ENCODE measurements at places on chromosomes 11 and 22.

GRCh38 chr11:131408025-131408640, 37.7 kb downstream of the NTM start:
- peak; percentile 54 for DNase-seq

GRCh38 chr22:44828193-44828592, 75.8 kb downstream of the ARHGAP8 start:
- peak; percentile 63 for DNase-seq

GRCh38 chr11:15692739-15693138, 578.0 kb downstream of the INSC start:
- no peak for DNase-seq

- peak; percentile 89 for DNase-seq
Measured at GRCh38 chr22:40348025-40348658, 1.8 kb downstream of the ADSL start.

DNA sequence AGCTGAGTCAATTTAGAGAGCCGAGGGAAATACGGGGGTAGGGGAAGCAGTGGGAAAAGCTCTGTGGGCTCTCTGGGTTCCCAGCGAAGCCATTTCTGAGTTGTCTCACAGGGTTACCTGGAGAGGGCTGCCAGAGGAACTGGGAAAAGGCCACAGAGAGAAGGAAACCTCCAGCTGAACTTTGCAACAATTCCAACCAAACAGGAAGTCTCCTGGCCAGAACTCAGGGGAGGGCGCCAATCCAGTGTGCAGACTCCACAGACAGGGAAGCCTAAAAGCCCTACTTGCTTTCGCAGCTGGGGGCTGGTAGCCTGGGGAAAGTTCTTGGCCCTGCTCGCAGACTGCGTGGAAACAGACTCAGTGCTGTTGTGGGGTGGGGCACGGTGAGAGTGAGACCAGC, 23.1 kb upstream of the GNAZ start:
- DNase-seq = no peak

DNA sequence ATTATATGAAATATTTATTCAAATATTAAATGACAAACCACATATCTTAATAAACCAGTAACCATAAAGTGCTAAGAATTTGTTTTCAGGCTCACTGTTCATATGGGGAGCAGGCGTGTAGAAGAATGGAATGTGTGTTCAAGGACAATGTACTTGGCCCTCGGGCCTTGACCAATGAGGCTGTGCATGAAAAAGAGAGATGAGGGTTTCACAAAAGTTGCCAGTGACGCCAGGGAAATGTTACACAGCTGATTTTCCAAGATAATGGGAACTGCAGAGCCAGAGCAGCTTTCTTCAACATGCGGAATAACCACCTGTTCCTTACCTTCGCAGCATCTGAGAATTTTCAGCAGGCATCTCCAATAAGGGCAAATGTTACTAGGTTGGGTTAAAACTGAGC, 4.2 kb downstream of the SF1 start:
- no peak for DNase-seq

- DNase-seq = no peak
Measured at GRCh38 chr11:50278756-50279155, 246.1 kb downstream of the OR4C45 start.

DNA sequence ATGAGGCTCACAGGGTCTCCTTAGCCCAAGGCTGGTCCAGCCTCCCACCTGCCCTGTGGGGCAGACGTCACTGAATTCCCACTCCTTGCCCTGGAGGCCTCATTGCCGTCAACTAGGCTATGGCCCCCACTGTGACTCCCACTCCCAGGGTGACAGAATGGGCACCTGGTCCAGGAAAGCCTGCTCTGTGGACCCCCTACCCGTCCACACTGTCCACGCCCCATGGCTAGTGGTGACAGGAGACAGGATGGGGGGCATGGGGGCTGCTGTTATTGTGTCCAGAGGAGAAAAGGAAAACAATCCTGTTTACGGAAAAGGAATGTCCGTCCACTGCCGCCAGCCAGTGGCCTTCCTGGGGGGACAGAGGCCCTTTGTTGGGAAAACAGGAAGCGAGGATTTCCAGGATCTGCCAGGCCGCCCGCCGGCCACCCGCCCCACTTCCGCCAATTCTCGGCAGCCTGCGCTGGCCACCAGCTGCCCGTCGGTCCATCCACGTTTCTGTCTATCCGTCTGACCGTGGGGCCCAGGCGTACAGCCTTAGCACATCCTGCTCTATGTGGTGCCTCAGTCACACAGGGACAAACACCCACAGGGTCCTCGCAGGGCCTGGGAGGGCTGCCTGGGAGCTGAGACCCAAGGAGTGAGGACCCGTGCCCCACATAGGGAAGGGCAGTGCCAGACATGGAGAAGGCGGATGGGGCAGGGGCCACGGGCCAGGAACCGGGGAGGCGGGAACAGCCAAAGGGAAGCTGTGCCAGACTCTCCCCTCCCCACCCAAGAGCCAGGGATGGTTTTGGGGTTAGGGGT, 19.5 kb downstream of the CRELD2 start:
- DNase-seq = no peak

- DNase-seq = no peak
Measured at GRCh38 chr22:49306632-49307480, 520.8 kb downstream of the BRD1 start.

- DNase-seq = no peak
Measured at GRCh38 chr22:42367980-42368378, 64.2 kb downstream of the NFAM1 start.
